GOT3 (cell line): ENCODE measurements at places on chromosomes 4 and X.
A peak's percentile ranks its signal among the peaks of the same experiment; 100 is the strongest.

DNA sequence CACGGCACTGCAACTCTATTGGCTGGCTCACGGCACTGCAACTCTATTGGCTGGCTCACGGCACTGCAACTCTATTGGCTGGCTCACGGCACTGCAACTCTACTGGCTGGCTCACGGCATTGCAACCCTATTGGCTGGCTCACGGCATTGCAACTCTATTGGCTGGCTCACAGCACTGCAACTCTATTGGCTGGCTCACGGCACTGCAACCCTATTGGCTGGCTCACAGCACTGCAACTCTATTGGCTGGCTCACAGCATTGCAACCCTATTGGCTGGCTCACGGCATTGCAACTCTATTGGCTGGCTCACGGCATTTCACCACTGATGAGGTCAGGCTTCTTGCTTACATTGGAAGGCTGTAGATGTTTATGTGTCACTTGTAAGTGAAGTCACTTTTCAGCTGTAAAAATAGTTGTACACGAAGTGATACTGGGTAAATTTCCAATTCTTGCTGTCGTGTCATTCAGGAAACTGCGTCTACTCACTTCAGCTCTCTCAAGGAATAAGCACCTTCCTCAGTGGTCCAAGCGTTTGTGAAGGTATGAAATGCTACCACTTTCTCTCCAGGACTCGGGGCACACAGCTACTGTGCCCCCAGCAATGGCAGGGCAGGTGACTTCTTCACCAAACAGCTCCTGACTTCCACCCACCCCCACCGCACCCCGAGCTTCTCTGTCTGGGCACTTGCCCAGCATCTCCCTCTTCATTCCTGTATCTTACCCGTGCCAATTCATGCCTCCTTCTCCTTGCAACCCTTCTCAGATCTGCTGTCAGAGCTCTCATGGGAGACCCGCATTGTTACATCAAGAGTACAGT, 141.3 kb downstream of the AFAP1 start:
- DNase-seq = no peak

GRCh38 chrX:114999906-115000305, 17.5 kb downstream of the IL13RA2 start:
- DNase-seq = no peak

GRCh38 chrX:132614297-132614696, 125.5 kb upstream of the MBNL3 start:
- no peak for DNase-seq

DNA sequence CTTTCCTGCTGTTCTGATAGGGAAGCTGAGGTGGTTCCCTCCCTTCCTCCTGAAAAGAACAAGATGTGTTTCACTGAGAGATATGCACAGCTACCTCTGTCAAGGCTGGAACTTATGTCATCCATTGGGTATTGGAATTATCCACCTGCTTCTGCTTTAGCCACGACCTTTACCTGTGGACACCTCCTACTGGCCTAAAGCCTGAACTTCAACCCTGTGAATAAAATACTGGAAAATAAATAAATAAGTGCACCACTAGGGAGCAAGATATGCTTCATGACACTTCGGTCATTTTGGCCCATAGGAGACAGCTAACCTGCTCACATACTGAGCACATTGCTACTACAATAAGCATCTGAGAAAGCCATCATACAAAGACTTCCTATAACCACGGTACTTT, 419.9 kb upstream of the NWD2 start:
- no peak for DNase-seq

DNA sequence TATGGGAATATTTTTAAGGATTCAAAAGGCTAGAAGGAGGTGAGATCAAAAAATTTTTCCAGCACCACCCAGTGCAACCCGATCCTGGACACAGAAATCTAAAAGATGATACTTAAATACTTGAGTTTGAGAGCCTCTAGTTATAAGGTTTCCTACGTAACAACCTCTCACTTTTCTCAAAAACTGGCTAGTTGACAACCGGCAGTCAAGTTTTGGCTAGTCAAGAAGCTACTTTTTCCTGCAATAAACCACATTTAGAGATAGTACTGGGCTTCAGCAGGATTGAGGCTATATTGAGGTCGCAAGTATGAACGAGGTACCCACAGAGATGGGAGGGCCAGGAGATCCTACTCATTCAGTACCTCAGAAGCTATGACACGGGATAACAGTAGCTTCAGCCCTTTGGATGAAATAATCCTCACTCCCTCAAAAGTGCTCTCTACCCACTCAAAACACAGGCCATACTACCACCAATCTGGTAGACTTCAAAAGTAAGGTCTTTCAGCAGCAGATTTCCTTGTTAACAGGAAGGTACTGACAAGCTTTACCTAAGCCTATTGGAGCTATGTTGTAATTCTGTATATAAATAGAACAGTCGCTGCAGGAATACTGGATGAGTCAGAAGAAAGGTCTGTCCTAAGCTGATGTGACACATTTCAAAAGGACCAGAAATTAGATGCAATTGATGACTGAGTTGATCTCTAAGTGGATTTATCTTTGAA, 1.5 kb upstream of the TSPAN5 start:
- DNase-seq = no peak

GRCh38 chr4:36439556-36439955, 158.1 kb downstream of the DTHD1 start:
- no peak for DNase-seq

DNA sequence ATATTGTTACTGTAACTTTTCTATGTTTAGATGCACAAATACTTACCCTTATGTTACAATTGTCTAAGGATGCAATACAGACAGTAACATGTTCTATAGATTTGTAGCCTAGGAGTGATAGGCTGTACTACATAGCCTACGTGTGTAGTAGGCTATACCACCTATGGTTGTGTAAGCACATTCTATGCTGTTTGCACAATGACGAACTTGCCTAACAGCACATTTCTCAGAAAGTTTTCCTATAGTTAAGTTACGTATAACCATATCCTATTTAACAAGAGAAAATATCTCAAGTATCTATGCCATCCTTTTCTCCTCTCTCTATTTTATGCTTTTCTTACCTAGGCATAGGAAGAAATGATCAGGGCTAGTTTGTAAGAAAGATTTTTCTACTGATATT, 710.8 kb upstream of the HTR2C start:
- DNase-seq = no peak

GRCh38 chrX:71315917-71316316, 14.4 kb downstream of the ITGB1BP2 start:
- DNase-seq = no peak

GRCh38 chrX:4239650-4240540, 526.4 kb upstream of the PRKX start:
- DNase-seq = no peak

GRCh38 chr4:52196606-52197130, 145.6 kb downstream of the SPATA18 start:
- no peak for DNase-seq

GRCh38 chr4:2794486-2795299, 1.8 kb downstream of the SH3BP2 start:
- no peak for DNase-seq

- no peak for DNase-seq
Observed at GRCh38 chr4:100746141-100746739, 228.4 kb upstream of the EMCN start.

GRCh38 chr4:47382846-47383360, 80.6 kb downstream of the COMMD8 start:
- DNase-seq = no peak

- DNase-seq = peak; percentile 66
Observed at GRCh38 chr4:8241895-8242696, 27.5 kb upstream of the HTRA3 start.

DNA sequence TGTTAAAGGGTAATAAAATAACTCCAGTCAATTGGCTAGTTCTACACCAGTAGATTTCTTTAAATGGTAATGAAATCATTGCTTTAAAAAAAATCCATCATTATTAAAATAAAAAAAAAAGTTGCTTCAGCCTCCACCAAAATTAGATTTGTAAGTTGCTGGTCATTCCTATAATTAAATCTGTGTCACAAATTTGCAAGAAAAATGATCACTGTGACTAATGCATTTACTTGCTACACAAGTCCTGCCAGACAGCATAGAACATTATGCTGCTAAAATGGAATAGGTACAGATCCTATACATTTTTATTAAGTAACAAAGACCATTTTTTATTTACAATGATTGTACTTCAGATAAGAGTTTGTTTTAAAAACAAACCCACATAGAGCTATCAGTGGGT, 85.8 kb downstream of the SLC10A7 start:
- no peak for DNase-seq
